Trophoblast cell (in vitro differentiated cells and primary cell): ENCODE measurements at places on chromosomes 2 and 18.

- no peak overlapping the region for H3K27ac ChIP-seq
- H3K27me3 ChIP-seq: no peaks in the 10 kb centered on the region
- H3K4me3 ChIP-seq: no peak overlapping the region
Observed at GRCh38 chr2:84257831-84258230, 201.2 kb downstream of the SUCLG1 start.

DNA sequence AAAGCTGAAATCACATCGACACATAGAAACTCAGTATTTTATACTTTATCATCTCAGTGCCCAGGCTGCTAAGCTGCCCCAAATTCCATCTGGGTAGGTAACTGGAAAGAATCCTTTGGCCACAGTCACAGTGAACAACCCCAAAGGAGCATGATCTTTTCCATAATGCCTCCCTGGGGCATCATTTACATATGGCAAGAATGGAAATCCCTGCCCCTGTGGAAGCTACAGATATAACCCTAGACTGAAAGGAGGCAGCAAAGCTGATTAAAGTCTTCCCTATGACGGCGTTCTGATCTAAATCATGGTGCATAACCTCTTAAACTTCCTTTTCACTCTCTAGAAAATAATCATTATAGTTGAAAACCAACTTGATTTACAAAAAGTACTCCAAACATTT, 41.5 kb downstream of the MAP3K19 start:
- no peaks in the 10 kb centered on the region for H3K4me1 ChIP-seq
- H3K27me3 ChIP-seq: no peaks in the 10 kb centered on the region
- DNase-seq: no peak
- H3K27ac ChIP-seq: no peak overlapping the region
- no peak overlapping the region for H3K4me3 ChIP-seq

DNA sequence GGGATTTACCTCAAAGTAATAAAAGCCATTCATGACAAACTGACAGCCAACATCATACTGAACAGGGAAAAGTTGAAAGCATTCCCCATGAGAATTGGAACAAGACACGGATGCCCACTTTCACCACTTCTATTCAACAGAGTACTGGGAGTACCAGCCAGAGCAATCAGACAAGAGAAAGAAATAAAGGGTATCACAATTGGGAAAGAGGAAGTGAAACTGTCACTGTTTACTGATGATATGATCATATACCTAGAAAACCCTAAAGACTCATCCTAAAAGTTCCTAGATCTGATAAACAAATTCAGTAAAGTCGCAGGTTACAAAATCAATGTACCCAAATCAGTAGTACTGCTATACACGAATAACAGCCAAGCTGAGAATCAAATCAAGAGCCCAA, 17.2 kb upstream of the ASB18 start:
- H3K36me3 ChIP-seq: no peaks in the 10 kb centered on the region
- no peak for DNase-seq
- H3K4me1 ChIP-seq: no peaks in the 10 kb centered on the region
- no peaks in the 10 kb centered on the region for H3K27me3 ChIP-seq

GRCh38 chr2:6865346-6866274, at the start of gene CMPK2:
TSS of gene CMPK2 (minus strand) at chr2:6865907. CDS start at chr2:6865696, 211 bp downstream.
- H3K36me3 ChIP-seq: no peaks in the 10 kb centered on the region
- peak within 1 kb of the TSS; percentile 71 for H3K4me3 ChIP-seq
- H3K4me1 ChIP-seq: peaks cover 4% of the 10 kb centered on the region
- no peak within 1 kb of the TSS for H3K27ac ChIP-seq

DNA sequence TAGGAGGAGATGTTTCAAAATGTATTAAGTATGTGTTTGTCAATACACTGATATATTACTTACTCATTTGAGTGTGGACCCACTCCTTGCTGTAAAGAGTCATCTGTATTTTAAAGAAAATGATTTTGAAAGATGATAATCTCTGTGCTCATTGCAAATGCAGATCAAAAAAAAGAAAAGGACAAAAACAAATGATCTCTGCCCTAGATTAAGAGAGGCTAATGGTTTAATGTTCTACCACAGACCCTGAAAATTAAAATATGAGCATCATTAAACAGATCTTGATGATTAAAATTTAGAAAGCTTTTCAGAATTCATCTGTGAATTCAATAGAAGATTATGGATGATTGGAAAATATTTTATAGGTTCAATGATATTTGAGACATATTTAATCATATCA, 136.5 kb downstream of the CNTNAP5 start:
- H3K4me1 ChIP-seq: no peaks in the 10 kb centered on the region
- no peaks in the 10 kb centered on the region for H3K27me3 ChIP-seq
- H3K27ac ChIP-seq: no peak overlapping the region

DNA sequence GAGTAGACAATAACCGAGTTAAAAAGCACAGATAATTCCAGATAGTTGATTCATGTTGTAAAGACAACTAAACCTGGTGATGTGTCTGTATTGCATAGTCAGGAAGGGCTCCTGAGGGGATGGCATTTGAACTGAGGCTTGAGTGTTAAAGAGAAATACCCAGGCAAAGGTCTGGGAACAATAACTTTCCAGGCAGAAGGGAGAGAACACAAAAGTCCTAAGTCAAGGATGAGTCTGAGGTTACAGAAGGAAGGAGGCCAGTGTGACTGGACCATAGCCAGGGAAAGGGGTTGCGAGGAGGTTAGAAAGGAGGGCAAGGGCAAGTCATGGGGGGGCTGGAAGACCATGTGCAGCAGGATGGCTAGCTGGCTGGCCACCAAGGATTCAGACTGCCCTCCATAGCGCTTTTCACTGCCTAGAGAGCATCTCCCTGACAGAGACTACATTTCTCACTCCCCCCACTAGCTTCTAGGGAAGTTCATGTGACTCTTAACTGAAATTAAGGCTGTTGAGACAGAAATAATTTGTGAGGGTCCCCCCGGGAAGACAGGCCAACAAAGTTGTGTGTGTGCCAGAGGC, 135.5 kb upstream of the CREB1 start:
- DNase-seq: no peak
- no peak overlapping the region for H3K4me3 ChIP-seq

GRCh38 chr2:66962716-66963115, 434.4 kb upstream of the ETAA1 start:
- DNase-seq: no peak
- H3K4me3 ChIP-seq: no peak overlapping the region
- no peaks in the 10 kb centered on the region for H3K36me3 ChIP-seq

- H3K27ac ChIP-seq: no peak overlapping the region
- no peaks in the 10 kb centered on the region for H3K27me3 ChIP-seq
- H3K36me3 ChIP-seq: no peaks in the 10 kb centered on the region
- H3K4me1 ChIP-seq: no peaks in the 10 kb centered on the region
- H3K4me3 ChIP-seq: no peak overlapping the region
- DNase-seq: no peak
Observed at GRCh38 chr18:5166606-5167280, 30.3 kb downstream of the AKAIN1 start.

GRCh38 chr2:144935736-144936135, 415.8 kb upstream of the ZEB2 start:
- no peak for DNase-seq
- H3K27me3 ChIP-seq: no peaks in the 10 kb centered on the region
- no peaks in the 10 kb centered on the region for H3K4me1 ChIP-seq
- no peak overlapping the region for H3K4me3 ChIP-seq
- no peak overlapping the region for H3K27ac ChIP-seq
- H3K36me3 ChIP-seq: no peaks in the 10 kb centered on the region

GRCh38 chr18:47143153-47143552, 7.1 kb downstream of the HDHD2 start:
- no peak overlapping the region for H3K4me3 ChIP-seq
- DNase-seq: no peak
- peaks cover 2% of the 10 kb centered on the region for H3K4me1 ChIP-seq
- H3K27me3 ChIP-seq: no peaks in the 10 kb centered on the region

DNA sequence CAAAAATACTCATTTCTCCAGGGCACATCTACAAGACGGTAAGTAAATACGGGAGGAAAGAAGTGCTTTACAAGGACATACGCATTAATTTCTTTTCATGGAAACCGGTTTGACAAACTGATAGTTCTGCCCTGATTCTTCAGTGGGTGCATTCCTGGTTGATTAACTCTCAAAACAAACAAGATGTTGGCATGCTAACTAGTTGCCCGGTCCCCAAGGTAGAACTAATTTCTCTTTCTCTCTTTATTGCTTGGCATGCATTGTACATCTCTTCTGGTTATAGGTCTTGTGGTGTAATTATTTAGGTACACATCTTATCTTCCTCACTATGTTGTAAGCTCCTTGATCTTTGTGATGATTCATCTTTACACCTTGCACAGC, 46.9 kb upstream of the SPATS2L start:
- H3K4me1 ChIP-seq: no peaks in the 10 kb centered on the region
- no peaks in the 10 kb centered on the region for H3K36me3 ChIP-seq
- H3K4me3 ChIP-seq: no peak overlapping the region
- no peak overlapping the region for H3K27ac ChIP-seq
- H3K27me3 ChIP-seq: no peaks in the 10 kb centered on the region
- DNase-seq: peak; percentile 15

DNA sequence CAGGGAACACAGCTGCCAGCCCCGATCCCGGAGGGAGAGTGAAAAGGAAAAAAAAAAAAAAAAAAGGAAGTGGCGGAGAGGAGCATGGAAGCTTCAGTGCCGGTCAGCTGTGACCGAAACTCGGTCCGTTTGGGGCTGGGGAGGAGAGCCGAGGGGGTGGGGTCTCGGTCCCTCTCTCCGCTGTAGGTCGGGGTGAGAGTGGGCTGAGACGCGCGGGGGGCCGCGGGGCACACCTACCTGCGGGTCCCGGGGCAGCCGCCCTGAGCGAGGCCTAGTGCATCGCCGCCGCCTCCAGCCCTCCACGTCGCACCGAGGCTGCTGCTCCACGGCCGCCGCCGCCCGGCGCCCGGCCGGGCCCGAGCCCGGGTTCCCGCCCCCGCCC, 536 bp downstream of the VPS54 start:
- peak overlapping the region; percentile 88 for H3K4me3 ChIP-seq
- no peaks in the 10 kb centered on the region for H3K27me3 ChIP-seq
- H3K27ac ChIP-seq: peak overlapping the region; percentile 99
- peak; percentile 6 for DNase-seq
- H3K4me1 ChIP-seq: peaks cover 9% of the 10 kb centered on the region

DNA sequence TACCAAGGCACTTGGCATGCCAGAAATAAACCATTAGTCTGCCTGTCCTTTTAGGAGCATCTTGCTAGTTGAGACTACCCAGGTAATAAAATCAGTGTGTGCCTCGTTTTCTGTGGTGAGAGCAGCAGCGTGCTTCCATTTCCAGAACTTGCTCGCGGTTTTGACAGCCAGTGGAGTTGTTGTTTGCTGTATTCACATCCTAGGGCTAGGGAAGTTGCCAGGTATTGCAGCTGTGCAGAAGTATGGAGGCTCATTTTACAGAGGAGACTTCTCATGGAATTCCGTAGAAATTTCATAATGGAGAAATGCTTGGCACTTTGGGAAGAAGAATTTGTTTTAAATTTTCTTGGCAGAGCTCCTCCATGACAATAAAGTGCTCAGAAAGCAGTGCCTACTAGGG, 1355.1 kb upstream of the ZEB2 start:
- H3K36me3 ChIP-seq: no peaks in the 10 kb centered on the region
- no peak overlapping the region for H3K27ac ChIP-seq
- H3K27me3 ChIP-seq: no peaks in the 10 kb centered on the region
- H3K4me3 ChIP-seq: no peak overlapping the region
- DNase-seq: no peak

DNA sequence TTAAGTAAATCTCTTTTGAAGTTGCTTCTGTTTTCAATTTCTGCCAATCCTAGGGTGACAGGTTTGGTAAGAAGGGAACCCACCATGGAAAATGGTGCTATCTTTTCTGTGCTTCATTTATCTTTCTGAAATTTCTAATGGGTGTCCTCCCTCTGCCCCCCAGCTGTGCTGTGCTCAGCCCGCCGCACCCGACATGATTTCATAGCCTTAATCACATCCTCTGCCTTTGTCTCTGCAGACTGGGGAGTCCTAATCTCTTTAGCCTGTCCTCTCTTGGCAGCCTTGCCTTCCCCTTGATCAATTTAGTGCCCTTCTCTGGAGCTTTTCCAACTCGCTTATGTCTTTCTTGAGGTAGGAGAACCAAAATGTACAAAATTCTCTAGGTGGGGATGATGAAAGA, 49.3 kb downstream of the DNMT3A start:
- H3K36me3 ChIP-seq: no peaks in the 10 kb centered on the region
- no peak for DNase-seq
- H3K27me3 ChIP-seq: no peaks in the 10 kb centered on the region
- no peak overlapping the region for H3K4me3 ChIP-seq

- H3K4me1 ChIP-seq: no peaks in the 10 kb centered on the region
- H3K27me3 ChIP-seq: no peaks in the 10 kb centered on the region
- H3K27ac ChIP-seq: no peak overlapping the region
- no peak for DNase-seq
Observed at GRCh38 chr2:18792226-18792629, 202.9 kb upstream of the NT5C1B start.

DNA sequence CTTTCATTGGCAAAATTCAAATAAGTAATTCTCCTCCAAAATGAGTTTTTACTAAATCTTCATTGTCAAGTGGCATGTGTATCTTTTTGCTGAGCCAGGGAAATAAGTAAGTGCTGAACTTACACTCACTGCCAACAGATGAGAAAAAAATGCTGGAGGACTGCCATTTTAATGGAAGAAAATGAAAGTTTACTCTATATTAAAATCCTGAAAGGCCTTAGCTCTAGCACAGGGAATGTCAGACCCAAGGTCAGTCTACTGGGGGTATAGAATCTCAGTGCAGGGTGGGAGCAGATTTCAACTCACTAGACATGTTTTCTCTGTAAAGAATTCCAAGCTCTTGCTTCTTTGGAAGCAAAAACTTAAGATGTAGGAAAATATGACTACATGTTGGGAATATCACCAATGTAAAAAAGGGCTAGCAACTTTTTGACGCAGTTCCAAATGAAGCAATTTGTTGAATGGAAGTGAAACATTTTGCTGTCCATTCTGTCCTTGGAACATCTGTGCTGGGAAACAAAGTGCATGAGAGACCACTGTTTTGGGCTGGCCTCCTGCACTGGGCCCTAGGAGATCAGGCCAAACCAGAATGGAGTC, 127.0 kb downstream of the ST6GAL2 start:
- DNase-seq: no peak
- no peak overlapping the region for H3K4me3 ChIP-seq
- no peaks in the 10 kb centered on the region for H3K4me1 ChIP-seq
- H3K27me3 ChIP-seq: no peaks in the 10 kb centered on the region
- H3K36me3 ChIP-seq: no peaks in the 10 kb centered on the region

GRCh38 chr2:219199470-219200211, 6.9 kb upstream of the ZFAND2B start:
- H3K27ac ChIP-seq: no peak overlapping the region
- H3K36me3 ChIP-seq: no peaks in the 10 kb centered on the region
- no peak overlapping the region for H3K4me3 ChIP-seq
- no peak for DNase-seq

DNA sequence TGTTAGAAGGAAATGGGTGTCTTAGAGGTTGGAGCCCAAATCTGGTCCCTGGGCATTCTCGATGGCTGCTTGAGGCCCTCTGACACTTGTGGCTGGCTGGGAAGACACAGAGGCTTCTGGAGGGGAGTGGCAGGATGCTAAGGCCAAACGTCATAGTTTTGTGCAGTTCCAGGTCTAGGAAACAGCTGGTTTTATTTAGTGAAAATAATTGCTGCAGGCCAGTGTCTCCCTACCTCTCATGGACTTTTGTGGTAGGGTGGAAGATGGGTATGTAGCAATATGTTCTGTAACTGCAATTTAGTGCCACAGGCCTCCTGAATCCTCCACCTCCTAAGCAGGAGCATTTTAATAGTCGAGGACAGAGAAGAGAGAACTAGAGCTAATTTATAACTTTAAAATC, 32.2 kb upstream of the SPRED2 start:
- no peak for DNase-seq
- no peak overlapping the region for H3K27ac ChIP-seq
- peaks cover 2% of the 10 kb centered on the region for H3K4me1 ChIP-seq
- no peaks in the 10 kb centered on the region for H3K27me3 ChIP-seq
- no peaks in the 10 kb centered on the region for H3K36me3 ChIP-seq

- no peaks in the 10 kb centered on the region for H3K27me3 ChIP-seq
- H3K27ac ChIP-seq: no peak overlapping the region
- no peak for DNase-seq
- H3K4me3 ChIP-seq: no peak overlapping the region
- H3K36me3 ChIP-seq: no peaks in the 10 kb centered on the region
Observed at GRCh38 chr18:10381516-10381915, 72.9 kb upstream of the APCDD1 start.
